Lung (tissue), 17 donors: ENCODE measurements at places on chromosomes 16 and 17.

DNA sequence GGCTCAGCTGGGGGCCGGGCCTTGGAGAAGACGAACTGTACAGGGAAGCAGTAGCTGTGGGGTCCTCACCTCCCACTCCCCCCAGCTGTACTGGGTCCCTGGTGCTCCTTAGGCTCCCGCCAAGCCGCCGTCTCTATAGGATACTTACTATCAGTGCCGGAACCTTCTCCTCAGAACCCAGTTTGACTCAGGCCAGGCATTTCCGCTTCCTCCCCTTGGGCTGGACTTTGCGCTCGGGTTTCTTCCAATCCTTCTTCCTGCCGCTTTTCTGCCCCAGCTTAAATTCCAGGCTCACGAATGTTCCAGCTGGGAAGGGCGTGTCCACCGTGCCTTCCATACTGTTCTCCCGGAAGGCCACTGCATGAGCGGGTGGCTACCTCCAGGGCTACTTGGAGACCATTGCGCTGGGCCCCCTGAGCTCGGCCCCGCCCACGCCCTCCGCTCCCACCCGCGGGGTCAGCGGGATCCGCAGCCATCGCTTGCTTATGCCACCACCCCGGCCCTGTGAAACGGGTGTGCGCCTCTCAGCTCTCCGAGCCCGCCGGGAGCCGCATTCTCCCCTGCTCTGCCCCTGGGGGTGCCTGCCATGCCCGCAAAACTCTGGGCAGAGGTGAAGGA, 1795.9 kb downstream of the TP53TG3F start:
- no peaks in the 10 kb centered on the region for H3K4me1 ChIP-seq
- no peak overlapping the region for H3K4me3 ChIP-seq
- H3K27ac ChIP-seq: no peak overlapping the region
- H3K27me3 ChIP-seq: no peaks in the 10 kb centered on the region

DNA sequence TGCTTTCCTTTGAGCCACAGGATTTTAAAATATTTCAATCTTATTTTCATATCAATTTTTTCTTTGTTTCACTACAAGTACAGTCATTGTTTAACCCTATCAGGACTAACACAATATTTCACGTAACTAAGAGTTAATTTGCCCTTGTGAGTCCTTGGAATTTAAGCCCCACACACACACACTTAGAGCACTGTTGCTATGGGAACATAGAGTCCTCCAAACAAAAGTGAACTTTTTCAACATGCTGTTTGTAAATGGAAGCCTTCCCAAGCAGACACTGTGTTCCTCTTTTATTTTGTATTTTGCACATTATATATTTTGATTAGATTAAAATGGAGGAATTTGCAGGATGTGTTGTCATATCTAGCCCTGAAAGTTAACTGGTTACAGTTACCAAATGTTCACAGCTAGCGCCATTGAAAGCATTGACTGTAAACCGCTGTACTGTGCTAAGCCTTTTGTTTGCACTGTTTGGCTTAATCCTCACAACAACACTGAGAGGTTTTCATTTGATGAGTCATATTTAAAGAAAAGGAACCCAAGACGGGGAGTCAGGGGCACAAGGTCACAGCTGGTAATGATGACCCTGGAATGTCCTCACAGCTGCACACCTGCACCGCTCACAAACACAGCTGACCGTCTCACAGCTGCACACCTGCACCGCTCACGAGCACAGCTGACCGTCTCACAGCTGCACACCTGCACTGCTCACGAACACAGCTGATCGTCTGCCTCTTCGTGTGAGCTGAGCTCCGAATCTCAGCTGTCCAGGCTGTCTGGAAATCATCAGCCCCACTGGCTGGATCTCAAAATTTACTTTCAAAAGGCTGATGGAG, 6.3 kb downstream of the HSBP1 start:
- H3K27ac ChIP-seq: peak overlapping the region; percentile 87
- DNase-seq: peak; percentile 83
- no peaks in the 10 kb centered on the region for H3K27me3 ChIP-seq
- H3K4me3 ChIP-seq: no peak overlapping the region

DNA sequence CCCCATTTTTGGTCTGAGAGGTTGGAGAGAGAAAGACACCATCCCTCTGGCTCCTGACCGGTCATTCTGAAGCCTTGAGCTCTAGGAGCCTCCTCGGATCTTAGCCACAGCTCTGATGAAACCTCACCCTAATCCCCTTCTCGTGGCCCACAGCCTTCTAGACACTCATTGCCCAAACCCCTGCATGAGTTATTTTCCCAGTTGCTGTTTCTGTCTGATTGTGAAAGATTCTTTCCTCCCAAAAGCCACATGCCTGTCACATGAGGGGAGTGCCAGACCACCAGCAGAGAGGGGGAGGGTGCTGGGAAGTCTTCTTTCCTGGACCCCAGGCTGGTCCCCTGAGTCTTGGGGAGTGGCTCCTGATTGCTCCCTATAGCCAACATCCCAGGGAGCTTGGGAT, 17.6 kb upstream of the ABR start:
- no peaks in the 10 kb centered on the region for H3K36me3 ChIP-seq
- no peaks in the 10 kb centered on the region for H3K27me3 ChIP-seq
- H3K4me1 ChIP-seq: peaks cover 2% of the 10 kb centered on the region
- DNase-seq: peak; percentile 80
- H3K4me3 ChIP-seq: no peak overlapping the region
- H3K27ac ChIP-seq: no peak overlapping the region

- H3K4me1 ChIP-seq: peaks cover 7% of the 10 kb centered on the region
- no peak overlapping the region for H3K4me3 ChIP-seq
- H3K27me3 ChIP-seq: no peaks in the 10 kb centered on the region
- H3K27ac ChIP-seq: no peak overlapping the region
- peak; percentile 54 for DNase-seq
These were observed 4.1 kb downstream of the CISD3 start for GRCh38 chr17:38733982-38734973.

- H3K27me3 ChIP-seq: no peaks in the 10 kb centered on the region
- H3K4me3 ChIP-seq: no peak overlapping the region
- H3K4me1 ChIP-seq: no peaks in the 10 kb centered on the region
- no peak overlapping the region for H3K27ac ChIP-seq
These were observed 8.2 kb downstream of the ZNF689 start for GRCh38 chr16:30601966-30602365.

- DNase-seq: peak; percentile 79
- no peaks in the 10 kb centered on the region for H3K27me3 ChIP-seq
- peaks cover 14% of the 10 kb centered on the region for H3K4me1 ChIP-seq
- H3K4me3 ChIP-seq: no peak overlapping the region
- H3K36me3 ChIP-seq: no peaks in the 10 kb centered on the region
These were observed 163.8 kb upstream of the TBX2 start for GRCh38 chr17:61235827-61236197.

GRCh38 chr16:74740795-74741304, 33.8 kb downstream of the FA2H start:
- H3K27me3 ChIP-seq: no peaks in the 10 kb centered on the region
- H3K27ac ChIP-seq: no peak overlapping the region
- no peaks in the 10 kb centered on the region for H3K4me1 ChIP-seq
- no peaks in the 10 kb centered on the region for H3K36me3 ChIP-seq

- H3K4me1 ChIP-seq: no peaks in the 10 kb centered on the region
- H3K36me3 ChIP-seq: no peaks in the 10 kb centered on the region
- no peak overlapping the region for H3K4me3 ChIP-seq
- no peak overlapping the region for H3K27ac ChIP-seq
These were observed 71.0 kb downstream of the RBBP6 start for GRCh38 chr16:24610416-24610755.

GRCh38 chr17:4480929-4481898, 17.5 kb upstream of the SPNS2 start:
- H3K27me3 ChIP-seq: no peaks in the 10 kb centered on the region
- no peak overlapping the region for H3K4me3 ChIP-seq
- no peaks in the 10 kb centered on the region for H3K4me1 ChIP-seq
- no peak for DNase-seq

- H3K36me3 ChIP-seq: no peaks in the 10 kb centered on the region
- no peaks in the 10 kb centered on the region for H3K4me1 ChIP-seq
- no peaks in the 10 kb centered on the region for H3K27me3 ChIP-seq
- no peak for DNase-seq
- H3K27ac ChIP-seq: no peak overlapping the region
- H3K4me3 ChIP-seq: no peak overlapping the region
These were observed 15.8 kb upstream of the ITGAD start for GRCh38 chr16:31377210-31377903.

DNA sequence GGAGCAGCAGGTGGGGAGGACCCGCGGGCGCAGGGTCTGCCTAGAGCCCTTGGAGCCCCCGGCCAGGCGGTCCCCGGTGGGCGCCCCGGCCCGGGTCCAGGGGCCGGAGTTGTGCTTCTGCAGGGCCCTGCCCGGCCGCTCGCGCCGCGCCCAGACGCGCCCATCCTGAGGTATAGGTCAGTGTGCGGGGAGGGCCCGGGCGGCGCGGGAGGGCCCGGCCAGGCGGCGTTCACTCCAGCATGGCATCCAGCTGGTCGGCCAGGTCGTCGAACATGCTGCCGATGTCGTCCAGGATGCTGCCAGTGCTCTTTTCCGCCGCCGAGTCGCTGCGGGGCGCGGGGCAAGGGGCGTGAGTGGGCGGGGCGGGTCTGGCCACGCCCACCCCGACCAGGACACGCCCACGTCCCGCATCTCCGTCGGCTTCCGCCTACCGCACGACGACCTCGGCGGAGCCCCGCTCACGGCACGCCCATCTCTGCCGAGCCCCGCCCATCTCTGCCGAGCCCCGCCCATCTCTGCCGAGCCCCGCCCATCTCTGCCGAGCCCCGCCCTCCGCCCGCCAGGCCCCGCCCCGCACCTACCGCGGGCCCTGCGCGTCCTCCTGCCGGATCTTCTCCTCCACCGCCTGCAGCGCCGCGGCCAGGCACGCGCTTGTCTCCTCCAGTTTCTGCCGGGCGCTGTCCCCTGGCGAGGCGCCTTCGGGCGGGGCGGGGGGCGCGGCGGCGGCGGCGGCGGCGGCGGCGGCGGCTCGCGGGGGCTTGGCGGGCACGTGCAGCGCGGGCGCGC, 17.9 kb downstream of the CASKIN1 start:
- H3K36me3 ChIP-seq: peaks cover 4% of the 10 kb centered on the region
- no peak overlapping the region for H3K4me3 ChIP-seq
- no peaks in the 10 kb centered on the region for H3K4me1 ChIP-seq
- no peaks in the 10 kb centered on the region for H3K27me3 ChIP-seq
- peak; percentile 24 for DNase-seq

- no peaks in the 10 kb centered on the region for H3K27me3 ChIP-seq
- H3K4me3 ChIP-seq: peak overlapping the region; percentile 11
- peak overlapping the region; percentile 65 for H3K27ac ChIP-seq
- H3K36me3 ChIP-seq: no peaks in the 10 kb centered on the region
- DNase-seq: peak; percentile 91
- H3K4me1 ChIP-seq: peaks cover 40% of the 10 kb centered on the region
These were observed 985 bp upstream of the FZD2 start for GRCh38 chr17:44556166-44556831.

DNA sequence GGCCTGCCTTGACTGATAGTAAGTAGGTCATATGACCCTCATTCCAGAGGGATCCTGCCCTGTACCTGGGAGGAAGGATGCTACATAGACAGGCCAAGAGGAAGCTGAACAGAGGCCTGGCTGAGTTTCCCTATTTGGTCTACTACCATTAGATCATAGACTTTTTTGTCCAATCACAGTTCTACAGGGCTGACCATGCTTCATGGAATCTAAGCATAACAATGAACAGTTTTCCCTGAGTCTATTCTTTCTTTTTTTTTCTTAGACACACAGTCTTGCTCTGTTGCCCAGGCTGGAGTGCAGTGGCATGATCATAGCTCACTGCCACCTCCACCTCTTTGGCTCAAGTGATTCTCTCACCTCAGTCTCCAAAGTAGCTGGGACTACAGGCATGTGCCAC, 3.9 kb downstream of the GPR179 start:
- DNase-seq: no peak
- H3K4me1 ChIP-seq: no peaks in the 10 kb centered on the region
- H3K36me3 ChIP-seq: no peaks in the 10 kb centered on the region
- H3K4me3 ChIP-seq: no peak overlapping the region
- no peaks in the 10 kb centered on the region for H3K27me3 ChIP-seq

DNA sequence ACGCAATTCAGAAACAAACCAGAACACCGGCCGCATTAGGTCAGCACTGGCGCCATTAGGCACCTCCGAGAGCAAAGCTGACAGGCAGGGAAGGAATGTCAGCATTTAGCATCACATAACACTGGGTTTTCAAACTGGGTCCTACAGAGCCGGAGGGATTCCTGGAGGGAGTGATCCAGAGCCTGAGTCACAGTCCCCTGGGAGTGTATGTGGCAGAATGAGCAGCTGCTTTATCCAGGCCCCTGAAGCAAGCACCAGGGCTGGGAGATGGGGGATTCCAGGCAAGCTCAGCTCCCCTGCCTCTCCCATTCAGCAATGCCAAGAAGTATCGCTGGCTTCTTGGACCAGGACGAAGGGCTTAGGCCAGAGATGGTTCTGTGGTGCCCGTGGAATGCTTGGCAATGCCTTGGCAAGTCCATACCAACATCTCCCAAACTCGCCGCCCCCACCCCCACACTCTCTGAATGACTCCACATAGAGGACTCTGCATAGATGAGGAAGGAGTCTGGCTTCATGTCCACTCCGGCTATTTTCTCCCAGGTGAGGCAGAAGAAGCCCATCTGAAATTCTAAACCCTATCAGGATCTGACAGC, 20.4 kb downstream of the GAS7 start:
- no peak for DNase-seq
- peaks cover 4% of the 10 kb centered on the region for H3K36me3 ChIP-seq
- no peak overlapping the region for H3K27ac ChIP-seq
- peaks cover 1% of the 10 kb centered on the region for H3K4me1 ChIP-seq

DNA sequence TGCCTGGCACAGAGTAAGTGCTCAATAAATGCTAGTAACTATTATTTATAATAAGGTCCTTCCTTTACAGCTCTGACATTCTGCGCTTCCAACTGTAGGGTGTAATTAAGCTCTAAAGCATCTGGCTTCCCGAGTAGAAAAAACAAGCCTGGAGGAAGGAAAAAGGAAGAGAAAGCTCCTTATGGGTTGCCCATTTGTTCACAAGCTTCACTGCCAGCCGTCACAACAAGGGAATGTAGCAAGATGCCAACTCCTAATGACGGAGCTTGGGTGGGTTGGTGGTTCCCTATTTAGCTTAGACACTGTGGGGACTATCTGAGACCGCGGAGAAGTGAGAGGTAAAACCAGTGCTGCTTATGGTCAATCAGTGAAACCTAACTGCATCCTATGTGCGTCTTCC, 7.3 kb upstream of the RPRML start:
- no peaks in the 10 kb centered on the region for H3K4me1 ChIP-seq
- peaks cover 4% of the 10 kb centered on the region for H3K27me3 ChIP-seq
- no peaks in the 10 kb centered on the region for H3K36me3 ChIP-seq
- no peak for DNase-seq
- no peak overlapping the region for H3K27ac ChIP-seq

GRCh38 chr16:85027958-85028684, 526 bp downstream of the KIAA0513 start:
- no peaks in the 10 kb centered on the region for H3K27me3 ChIP-seq
- no peaks in the 10 kb centered on the region for H3K36me3 ChIP-seq
- peak overlapping the region; percentile 75 for H3K27ac ChIP-seq
- H3K4me3 ChIP-seq: peak overlapping the region; percentile 51
- peaks cover 11% of the 10 kb centered on the region for H3K4me1 ChIP-seq

- H3K4me3 ChIP-seq: no peak overlapping the region
- peaks cover 8% of the 10 kb centered on the region for H3K36me3 ChIP-seq
- H3K4me1 ChIP-seq: peaks cover 6% of the 10 kb centered on the region
- no peak overlapping the region for H3K27ac ChIP-seq
- DNase-seq: no peak
These were observed 1.5 kb upstream of the HOXB6 start for GRCh38 chr17:48605991-48606891.

- peaks cover 2% of the 10 kb centered on the region for H3K36me3 ChIP-seq
- H3K27ac ChIP-seq: no peak overlapping the region
- H3K27me3 ChIP-seq: no peaks in the 10 kb centered on the region
- DNase-seq: no peak
- H3K4me1 ChIP-seq: peaks cover 54% of the 10 kb centered on the region
These were observed 27.1 kb upstream of the MTSS2 start for GRCh38 chr16:70712942-70713341.
